ENCODE measurements at places on chromosomes 4 and X.

- DNase-seq, result no peak
Observed at GRCh38 chrX:118948270-118948669, 26.1 kb upstream of the LONRF3 start.

DNA sequence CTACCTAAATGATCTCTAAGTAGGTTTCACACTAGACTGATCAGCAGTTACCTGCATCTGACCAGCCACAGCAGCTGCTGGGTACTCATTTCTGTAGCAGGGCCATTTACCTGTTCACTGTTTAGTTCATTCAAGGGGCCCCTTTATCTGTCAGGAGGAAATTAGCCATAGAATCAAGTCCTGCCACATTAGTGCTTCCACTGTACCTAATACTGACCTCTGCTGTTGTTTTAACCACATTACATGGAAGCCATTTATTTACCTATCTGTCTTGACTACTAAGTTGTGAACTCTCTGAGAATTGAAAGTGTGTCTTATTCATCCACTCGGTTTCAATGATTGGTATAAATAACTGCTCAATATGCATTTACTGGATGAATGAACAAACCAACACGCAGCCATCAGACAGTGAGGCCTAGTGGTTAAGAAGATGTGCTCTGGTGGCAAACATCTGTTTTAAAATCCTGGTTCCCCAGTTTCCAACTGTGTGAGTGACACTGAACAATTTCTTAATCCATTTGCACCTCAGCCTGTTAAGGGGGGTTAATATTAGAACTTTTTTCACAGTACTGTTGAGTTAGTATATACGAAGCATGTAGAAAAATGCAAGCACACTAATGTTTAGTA is 30.0 kb upstream of the ANXA5 start:
- no peak for DNase-seq

GRCh38 chr4:69589884-69590283 is 49.6 kb downstream of the UGT2A2 start:
- DNase-seq, result no peak

GRCh38 chr4:176207839-176208238 is 12.5 kb upstream of the SPATA4 start:
- no peak for DNase-seq

- DNase-seq, result no peak
Observed at GRCh38 chrX:122910697-122911096, 273.4 kb upstream of the GRIA3 start.

DNA sequence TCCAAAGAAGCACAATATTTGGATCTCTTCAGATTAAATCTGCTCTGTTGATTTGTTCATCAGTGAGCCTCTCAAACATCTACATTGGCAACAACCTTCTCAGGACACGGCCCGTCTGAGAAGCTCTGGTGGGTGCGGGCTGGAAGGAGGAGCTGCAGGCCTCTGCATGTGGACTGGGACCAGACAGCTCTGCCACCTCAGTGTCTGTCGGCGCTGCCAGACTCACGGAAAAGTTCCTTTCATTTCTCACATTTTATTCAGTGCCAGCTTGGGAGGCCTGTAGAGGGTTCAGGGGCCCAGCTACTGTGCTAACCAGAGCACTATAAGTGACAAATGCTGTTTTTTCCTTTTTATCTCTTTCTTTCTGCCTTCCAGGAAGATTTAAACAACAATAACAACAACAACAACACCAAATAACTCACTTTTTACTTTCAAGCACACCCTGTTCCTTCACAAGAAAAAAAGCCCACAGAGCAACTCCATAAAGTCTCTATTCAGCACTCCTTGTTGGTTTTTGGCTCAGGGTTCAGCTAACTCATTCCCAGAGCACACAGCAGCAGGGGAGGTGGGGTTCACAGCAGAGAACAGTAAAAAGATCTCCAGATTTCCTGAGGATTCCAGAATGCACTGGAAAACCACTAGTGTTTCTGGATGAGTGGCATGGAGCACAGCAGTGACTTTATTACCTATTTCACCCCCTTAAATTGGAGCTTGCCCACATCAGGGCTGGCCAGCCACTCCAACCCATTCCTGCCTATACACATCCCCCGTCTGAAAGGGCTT is 23.2 kb upstream of the HOPX start:
- no peak for DNase-seq

- DNase-seq, result no peak
Observed at GRCh38 chr4:75007891-75008290, 75.0 kb downstream of the PARM1 start.

DNA sequence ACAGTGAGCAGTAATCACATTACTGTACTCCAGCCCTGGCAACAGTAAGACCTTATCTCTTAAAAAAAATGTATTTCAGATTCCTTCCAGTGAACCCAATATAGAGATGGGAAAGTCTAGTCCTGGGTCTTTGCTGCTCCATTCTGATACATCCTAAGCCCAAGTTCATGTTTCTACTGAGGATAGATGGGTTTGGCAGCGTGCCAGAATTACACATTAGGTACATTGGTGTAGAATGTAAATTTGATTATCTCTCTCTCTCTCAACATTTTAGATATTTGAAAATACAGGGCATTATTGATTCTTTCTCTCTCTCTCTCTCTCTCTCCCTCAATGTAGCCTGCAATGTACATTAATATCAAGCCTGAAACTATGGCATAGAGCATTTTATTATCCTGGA is 43.5 kb upstream of the ZNF330 start:
- no peak for DNase-seq

GRCh38 chrX:56783450-56783831 is 54.4 kb downstream of the NBDY start:
- DNase-seq, result no peak
